ENCODE measurements at places on chromosomes 7 and 10.

DNA sequence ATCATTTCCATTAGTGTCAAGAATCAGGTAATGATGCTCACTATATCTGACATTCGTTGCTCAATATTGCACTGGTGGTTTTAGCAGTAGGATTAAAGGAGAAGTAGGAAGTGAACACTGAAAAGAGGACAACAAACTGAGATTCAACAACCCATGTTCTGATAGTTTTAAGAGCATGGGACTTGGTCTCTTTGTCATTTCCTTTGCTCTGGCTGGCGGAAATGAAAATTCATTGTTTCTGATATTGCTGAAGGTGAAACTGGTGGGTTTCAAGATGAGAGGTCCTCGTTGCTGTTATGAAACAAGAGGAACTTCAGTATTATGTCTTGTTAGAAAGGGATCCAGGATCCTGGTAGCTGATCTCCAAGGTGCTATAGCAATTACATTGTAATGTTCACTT lies 129.0 kb downstream of the DNAH11 start:
- no peak for DNase-seq

GRCh38 chr10:10660054-10660453 lies 357.6 kb upstream of the CELF2 start:
- DNase-seq, result no peak

GRCh38 chr10:52423369-52423768 lies 109.3 kb downstream of the DKK1 start:
- DNase-seq, result no peak

DNA sequence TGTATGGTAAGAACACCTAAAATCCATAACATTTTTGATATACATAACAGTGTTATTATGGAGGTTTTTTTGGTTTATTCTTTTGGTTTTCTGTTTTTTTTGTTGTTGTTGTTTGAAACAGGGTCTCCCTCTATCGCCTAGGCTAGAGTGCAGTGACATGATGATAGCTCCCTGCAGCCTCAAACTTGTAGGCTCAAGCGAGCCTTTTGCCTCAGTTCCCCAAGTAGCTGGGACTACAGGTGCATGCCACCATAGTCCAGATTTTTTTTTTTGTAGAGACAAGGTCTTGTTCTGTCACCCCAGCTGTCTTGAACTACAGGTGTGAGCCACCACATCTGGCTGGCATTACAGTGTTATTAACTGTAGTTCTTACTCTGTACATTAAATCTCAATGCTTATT lies 83.7 kb downstream of the TRIM24 start:
- DNase-seq, result no peak

- DNase-seq, result no peak
Observed at GRCh38 chr7:1246871-1247526, 14.3 kb downstream of the UNCX start.

DNA sequence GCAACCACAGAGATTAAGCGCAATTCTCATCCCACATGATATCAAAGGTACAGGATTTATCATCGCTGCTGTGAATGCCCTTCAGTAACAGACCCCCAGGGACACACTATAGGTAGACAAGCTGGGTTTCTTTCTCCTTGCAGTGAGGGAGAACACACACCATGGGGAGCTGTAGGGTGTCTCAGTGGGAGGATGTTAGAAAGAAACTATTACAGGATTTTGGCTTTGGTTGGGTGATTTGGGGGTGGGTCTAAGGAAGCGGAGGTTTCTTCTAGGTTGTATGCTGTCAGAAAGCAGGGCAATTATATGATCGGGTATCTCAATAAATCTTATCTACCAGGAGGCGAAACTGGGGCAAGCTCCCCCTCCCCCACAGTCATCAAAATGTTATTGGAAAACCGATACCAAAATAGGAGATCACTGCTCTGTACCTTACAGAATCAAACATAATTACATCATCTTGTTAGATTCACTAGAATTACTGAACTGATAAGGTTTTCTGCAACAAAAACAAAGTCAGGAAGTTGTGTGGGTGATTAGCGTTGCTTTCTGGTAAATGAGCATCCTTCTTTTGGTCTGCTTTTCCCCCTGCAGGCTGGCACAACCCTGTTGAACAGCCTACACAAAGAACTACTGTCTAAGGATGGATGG lies 209.7 kb downstream of the TEX36 start:
- no peak for DNase-seq
